Panc1 (cell line): ENCODE measurements at places on chromosomes 4 and X.
A peak's percentile ranks its signal among the peaks of the same experiment; 100 is the strongest.

- no peak for DNase-seq
These were observed 317 bp upstream of the FRMPD4 start for GRCh38 chrX:12137951-12138360.

DNA sequence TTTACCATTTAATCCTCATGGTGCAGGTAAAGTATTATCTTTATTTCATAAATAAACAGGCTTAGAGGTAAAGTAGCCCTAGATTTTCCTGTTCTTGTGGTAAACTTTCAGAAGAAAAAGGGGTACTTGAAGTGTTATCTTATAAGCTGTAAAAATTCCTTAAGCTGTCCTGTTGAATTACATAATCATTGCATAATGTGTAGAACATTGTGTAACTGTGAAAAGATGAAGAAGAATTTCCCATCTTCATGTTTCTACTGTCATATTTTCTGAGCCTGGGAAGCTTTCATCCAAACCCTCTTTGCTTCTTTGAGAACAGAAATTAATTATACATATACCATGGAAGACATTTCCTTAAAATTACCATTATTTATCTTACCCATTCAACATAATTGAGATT is 90.5 kb downstream of the ELOVL6 start:
- no peak for DNase-seq

- no peak for DNase-seq
These were observed 441.9 kb downstream of the INPP4B start for GRCh38 chr4:142404191-142404611.

GRCh38 chrX:138127314-138127713 is 561.4 kb downstream of the ZIC3 start:
- DNase-seq, result no peak

DNA sequence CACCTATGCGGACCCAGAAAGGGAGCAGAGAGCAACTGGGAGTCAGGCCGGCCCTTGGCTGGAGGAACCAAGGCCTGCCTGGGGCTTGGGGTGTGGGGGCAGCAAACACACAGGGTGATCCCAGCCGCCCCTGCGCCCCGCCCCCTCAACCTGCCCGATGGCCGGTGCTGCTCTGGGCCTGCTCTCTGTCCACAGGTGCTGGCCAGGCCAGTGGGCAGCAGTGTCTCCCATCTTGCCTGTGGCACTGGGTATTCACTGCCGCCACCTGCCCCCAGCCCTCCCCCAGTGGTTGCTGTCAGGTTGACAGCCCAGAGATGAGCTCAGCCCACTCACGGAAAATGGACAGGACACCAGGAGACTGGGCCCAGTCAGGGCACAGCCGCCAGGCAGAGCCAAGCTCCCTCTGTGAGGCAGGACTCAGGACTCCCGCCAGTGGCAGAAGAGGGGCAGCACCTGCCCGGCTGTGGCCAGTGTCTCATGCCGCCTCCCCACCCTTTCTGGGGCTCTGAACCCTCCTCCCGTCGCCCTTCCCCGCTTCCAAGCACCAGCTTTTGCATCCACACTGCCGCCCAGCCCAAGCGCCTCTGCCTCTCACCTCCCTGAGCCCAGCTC is 4.7 kb downstream of the NKX1-1 start:
- DNase-seq, result no peak

DNA sequence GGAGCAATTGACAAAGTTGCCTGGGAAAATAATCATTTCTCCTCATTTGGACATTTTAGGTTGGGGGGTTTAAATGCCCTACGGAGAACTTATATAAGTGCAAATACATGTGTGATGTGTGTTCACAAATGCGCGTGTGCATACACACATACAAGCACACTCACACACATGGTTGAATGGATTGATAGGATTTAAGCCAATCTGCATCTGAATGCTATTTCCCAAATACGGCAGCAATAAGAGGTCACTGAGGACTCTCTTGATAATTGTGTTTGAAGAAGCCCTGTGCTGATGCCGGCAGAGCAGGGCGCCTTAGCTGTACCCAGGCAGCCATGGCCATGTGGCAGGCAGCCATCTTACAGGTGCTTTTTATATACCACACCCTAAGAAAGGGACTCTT is 165.3 kb upstream of the LEF1 start:
- no peak for DNase-seq

DNA sequence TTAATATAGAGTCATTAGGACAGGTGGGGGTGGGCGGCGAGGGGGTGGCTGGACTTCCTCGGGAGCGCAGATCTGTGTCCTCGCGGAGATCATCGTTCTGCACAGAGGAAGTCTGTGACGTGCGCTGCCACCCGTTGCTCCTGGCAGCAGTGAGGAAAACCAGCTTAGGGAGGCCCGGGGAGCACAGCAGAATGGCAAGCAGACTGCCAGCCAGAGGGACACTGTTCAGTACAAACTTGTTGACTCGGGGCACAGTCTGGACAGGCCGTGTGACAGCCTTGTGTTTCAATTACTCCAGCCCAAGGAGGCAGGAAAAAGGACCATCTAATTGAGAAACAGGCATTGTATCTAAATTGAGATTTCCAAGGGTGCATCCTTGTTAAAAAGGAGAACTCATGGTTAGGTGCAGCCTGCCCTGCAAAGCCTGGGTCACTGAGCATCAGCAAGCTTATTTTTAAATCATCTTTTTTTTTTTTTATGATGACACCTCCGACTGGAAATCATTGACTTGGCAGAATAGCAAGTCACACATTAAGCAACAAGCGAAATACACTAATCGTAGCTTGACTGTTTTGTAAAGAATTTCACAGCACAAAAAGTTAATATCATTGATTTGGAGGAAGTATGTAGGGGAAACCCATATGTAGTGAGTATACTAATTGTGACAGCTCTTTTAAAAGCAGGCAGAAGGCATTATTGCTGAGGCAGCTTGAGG is 512.0 kb upstream of the FAT1 start:
- no peak for DNase-seq

GRCh38 chr4:22385611-22386011 is 130.3 kb downstream of the ADGRA3 start:
- peak; percentile 15 for DNase-seq

DNA sequence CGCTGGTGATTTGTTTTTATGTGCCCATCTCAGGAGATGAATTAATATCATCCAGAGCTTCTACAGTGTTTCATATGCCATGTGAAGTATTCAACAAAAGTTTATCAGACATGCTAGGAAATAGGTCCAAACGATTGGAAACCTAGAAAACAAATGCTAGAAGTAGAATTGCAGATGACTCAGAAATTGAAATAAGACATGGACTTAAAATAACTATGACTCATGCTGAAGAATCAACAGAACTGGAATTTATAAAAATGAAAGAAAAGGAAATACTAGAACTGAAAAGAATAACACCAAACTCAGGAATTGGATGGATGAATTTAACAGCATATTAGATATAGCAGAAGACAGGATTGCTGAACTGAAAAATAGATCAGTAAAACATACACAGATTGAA is 172.7 kb upstream of the GIMD1 start:
- DNase-seq, result no peak

GRCh38 chr4:10639664-10640063 is 44.9 kb downstream of the CLNK start:
- no peak for DNase-seq

- no peak for DNase-seq
These were observed 49.5 kb downstream of the ACOX3 start for GRCh38 chr4:8391071-8391470.

DNA sequence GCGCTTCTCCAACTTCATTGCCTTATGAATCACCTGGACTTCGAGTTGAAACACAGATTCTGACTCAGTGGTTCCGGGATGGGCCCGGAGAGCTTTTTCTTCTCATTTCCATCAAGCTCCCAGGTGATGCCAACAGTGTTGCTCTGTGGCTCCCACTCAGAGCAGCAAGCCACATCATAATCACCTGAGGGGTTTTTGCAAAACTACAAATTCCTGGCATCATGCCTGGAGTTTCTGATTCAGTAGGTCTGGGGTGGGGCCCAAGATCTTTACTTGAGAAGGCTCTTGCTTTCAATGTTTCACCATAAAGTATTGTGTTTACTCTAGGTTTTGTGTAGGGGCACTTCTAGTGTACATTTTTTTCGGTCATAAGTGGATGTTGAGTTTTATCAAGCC is 7.0 kb downstream of the MTM1 start:
- DNase-seq, result no peak

- DNase-seq, result no peak
These were observed 13.3 kb downstream of the RAB9A start for GRCh38 chrX:13702111-13702789.

- DNase-seq, result no peak
These were observed 39.1 kb downstream of the LAMP2 start for GRCh38 chrX:120429776-120430540.

DNA sequence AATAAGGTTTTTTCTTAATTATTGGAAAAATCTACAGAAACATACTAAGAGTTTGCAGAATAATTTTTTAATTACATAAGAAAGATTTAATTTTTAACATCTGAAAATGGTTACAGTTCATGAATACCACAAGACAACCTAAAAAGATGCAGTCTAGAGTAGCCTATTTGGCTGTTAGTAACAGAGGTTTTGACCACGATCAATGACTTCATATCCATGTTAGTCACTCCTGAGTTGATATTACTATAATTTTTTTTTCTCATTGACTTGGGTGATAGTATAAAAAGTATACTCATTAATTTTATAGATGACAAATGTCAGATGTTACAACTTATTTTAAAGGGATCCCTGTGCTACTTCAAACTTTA is 272.5 kb downstream of the DCTD start:
- no peak for DNase-seq

DNA sequence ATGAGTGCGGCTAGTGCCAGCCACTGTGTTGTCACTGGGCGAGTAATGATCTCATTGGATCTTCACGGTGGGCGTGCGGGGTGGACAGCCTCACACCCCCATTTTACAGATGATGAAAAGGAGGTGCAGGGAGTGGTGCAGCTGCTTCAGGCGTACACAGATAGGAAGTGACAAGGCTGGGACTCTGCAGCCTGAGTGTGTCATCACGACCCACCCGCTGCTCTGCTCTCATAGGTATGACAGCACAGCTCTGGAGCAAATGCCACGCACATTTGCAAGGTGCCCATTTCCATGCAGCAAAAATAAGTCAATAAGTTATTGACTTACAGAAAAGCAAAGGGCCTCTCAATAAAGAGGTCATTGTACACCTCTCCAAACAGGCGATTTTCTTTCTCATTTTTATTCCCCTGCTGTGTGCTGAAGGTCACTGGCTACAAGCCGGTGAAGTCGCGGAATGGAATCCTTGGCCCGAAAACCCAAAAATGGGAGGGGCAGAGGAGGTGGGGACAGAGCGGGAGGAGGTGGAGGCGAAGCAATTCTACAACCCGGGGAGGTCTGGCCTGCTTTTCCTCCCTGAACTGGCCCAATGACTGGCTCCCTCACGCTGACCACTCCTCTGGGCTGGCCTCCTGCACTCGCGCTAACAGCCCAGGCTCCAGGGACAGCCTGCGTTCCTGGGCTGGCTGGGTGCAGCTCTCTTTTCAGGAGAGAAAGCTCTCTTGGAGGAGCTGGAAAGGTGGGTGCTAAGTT is at the start of gene SOD3:
Gene SOD3, plus strand, starts transcription at position 658 of the 750 bp plus-strand sequence. CDS start 3,949 bp downstream, outside the sequence.
- no peak for DNase-seq

DNA sequence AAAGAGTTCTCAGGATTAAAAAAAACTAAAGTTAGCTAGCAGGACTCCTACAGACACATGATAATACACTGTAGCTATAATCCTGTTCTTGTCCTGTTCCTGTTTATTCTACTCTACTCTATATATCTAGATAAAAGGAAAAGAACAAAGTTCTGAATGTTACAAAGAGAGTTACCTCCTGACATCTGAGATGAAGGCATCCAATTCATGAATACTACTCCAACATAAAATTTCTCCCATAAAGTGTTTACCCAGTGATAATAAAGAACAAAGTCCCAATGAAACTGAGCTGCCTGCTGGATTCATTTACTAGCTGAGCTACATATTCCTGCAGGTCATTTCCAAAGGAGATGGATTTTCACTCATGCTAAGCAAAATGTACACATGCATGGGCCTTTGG is 27.1 kb downstream of the SEPSECS start:
- DNase-seq, result no peak

DNA sequence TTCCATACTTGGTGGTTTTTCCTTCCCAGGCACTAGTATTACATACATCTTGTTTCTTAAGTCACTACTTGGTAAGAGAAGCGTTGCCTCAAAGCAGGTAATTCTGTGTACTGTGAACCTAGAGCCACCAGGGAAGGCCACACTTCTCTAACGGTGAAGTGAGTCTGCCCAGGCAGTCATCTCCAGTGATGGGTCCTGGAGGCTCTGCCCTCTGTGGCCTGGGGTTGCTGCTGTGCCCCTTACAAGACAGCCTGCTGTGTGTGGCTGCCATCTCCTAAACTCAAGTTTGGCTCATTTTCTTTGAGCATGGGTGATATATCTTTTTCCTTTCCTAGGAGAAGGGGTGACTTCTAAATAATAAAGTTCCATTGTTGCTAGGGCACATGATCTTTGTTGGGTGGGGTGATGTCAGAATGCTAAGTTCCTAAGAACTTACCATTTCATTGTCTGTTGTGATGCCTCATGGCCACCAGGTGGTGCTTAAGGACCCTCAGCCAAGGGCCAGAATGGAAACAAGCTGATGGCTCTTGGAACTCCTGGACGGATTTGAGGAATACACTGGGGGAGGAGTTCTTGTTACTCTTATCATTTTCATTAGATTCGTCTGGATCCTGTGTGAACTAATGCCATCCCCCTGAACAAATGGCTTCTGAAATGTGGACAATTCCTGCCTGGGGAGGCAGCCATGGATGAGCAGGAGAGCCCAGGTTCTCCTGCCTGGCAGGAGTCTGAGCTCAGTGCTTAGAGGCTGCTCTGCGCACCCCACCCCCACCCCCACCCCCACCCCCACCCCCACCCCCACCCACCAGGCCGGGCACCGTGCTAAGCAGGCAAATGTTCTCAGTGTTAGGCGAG is 41.1 kb upstream of the WDR1 start:
- DNase-seq, result peak; percentile 22

GRCh38 chrX:13471269-13471668 is 98.1 kb upstream of the EGFL6 start:
- no peak for DNase-seq

DNA sequence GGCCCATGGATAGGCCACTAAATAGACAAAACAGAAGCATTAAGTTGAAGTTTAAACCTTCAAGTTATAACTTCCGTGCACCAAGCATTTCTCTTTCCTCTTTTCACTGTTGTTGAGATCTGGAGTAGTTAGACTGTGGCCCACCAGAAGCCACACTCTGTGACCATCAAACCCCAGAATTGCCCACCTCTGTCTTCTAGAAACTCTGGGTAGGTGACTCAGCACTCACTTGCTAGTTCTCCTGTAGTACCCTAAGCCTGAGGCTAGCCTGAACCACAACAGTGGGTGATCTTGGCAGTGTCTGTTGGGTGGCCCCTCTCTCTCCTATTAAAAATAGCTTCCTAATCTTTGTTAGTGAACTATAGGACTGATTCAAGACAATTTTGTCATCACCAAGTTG is 24.6 kb upstream of the CD40LG start:
- DNase-seq, result no peak

- DNase-seq, result no peak
These were observed 1011.5 kb downstream of the PCDH19 start for GRCh38 chrX:99398545-99398944.
